AG08395 (cell line): ENCODE measurements at places on chromosomes 4 and X.
A peak's percentile ranks its signal among the peaks of the same experiment; 100 is the strongest.

DNA sequence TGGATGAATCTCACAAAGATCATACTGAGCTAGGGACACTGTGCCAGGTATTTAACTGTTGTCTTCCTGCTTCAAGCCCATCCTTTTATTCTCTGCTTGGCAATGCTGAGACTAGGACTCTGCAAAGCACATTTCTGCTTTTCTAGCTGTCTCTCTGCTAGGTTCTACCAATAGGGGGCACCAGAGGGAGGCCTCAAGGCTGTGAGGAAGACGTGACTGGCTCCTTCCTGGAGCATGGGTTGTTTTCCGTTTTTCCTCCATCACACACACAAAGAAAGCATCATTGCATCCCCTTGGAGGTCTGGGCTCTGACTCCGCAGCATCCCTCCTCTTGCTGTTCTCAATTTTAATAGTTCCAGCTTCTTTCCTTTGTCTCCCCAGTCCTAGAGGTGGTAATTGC lies 10.9 kb upstream of the DCTD start:
- DNase-seq: no peak

- DNase-seq: no peak
These were observed 240.5 kb downstream of the CFAP47 start for GRCh38 chrX:36160081-36160480.

- DNase-seq: peak; percentile 16
These were observed 372.6 kb downstream of the OPHN1 start for GRCh38 chrX:68060506-68061205.

- no peak for DNase-seq
These were observed 5.4 kb downstream of the SLC25A6 start for GRCh38 chrX:1386338-1387127.

DNA sequence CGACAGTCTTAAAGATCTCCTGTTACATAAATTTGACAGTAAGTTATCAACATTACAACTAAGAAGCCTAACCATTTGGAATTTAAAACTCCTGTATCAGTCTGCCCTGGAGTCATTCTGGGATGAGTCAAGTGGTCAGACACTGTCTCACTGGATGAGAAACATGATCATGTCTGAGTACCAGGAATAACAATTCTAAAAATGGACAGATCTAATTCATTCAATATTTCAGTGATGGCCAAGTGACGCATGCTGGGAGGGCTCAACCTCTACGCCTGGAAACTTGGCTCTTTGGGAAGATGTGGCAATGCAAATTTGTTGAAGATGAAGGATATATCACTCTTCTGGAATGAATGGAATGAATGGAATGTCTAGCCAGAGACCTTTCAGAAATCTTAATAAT lies 1427.2 kb downstream of the STIM2 start:
- peak; percentile 89 for DNase-seq

DNA sequence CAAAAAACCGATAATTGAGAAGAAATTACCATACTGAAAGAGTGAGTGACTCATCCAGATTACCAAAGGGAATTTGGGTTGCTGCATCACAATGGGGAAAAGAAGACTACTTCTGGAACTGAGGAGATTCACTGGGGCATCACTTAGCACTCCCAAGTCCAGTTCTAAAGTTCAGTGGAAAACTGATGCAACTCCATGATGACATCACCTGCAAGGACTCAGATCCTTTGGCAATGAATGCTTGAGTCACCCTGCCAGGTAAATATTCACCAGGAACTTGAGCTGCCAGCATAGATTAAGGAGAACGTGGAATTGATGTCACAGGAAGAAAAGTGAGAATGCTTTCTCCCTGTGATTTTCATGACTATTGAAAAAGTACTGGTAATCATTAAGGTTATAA lies 32.0 kb upstream of the SMIM10L2A start:
- DNase-seq: no peak
